Activated CD8-positive, alpha-beta memory T cell treated with anti-CD3 and anti-CD28 coated beads for 1 hour (primary cell): ENCODE measurements at places on chromosomes 4 and X.

- DNase-seq, result no peak
Observed at GRCh38 chrX:149643496-149643895, 11.9 kb upstream of the TMEM185A start.

GRCh38 chr4:77332696-77333270 lies 175.8 kb downstream of the CCNG2 start:
- DNase-seq, result no peak

GRCh38 chr4:125317525-125317877 lies 2.7 kb downstream of the FAT4 start:
- DNase-seq, result no peak

GRCh38 chr4:16969696-16970135 lies 71.3 kb upstream of the LDB2 start:
- DNase-seq, result no peak

DNA sequence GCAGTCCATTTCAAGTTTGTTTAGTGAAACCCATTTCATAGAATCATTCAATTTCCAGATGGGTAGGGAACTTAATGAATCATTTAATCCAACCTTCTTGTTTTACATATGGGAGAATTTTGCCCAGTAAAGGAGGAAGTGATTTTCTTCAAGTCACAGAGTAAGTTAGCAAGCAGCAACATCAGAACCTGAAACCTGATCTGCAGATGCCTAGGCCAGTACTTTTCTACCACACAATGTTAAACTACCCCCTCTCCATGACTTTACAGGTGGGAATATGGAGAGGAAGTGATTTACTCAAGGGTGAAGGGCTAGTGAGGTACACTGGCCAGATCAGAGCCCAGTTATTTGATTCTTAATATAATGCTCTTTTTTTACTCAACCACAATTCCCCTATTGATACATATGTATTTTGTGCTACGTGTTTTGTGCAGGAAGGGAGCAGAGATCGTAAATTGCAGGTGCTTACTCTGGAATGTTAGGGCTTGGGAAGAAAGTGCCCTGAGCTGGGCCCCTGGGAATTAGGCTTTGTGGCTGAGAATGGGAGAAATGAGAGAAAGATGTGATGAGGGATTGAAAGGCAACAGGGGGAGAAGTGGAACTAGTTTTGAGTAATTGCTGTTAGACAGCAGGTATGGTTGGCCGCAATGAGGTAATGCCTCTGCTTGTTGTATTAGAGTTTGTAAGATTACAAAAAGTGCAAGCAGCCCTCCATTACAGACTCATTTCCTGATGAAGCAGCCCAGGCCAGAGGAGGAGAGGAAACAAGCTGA lies 6.8 kb downstream of the LHFPL1 start:
- DNase-seq, result no peak
